ENCODE measurements at places on chromosomes 7 and 10.

GRCh38 chr7:64686493-64687184 lies 20.7 kb downstream of the ZNF107 start:
- no peak for DNase-seq

- DNase-seq = no peak
Measured at GRCh38 chr10:12960334-12960898, 41.1 kb downstream of the CCDC3 start.

DNA sequence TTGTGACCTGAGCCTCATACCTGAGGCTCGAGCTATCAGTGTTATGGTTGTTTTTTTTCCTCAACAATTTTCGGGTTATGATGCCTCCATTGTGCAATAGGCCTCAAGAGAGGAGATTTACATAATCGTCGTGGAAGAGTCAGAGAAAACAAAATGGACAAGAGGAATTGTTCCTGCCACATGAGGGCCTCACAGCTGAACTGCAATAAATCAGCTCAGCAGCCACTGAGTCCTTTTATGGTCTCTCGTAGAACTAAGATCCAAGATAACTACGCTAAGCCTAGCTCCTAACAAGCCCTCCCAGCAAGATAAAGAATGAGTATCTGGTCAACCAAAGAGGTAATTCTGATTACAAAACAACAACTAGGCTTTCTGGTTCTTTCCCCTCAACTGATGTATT lies 336.8 kb downstream of the WDR11 start:
- no peak for DNase-seq

GRCh38 chr10:90227786-90228185 lies 526.4 kb downstream of the KIF20B start:
- DNase-seq = no peak

DNA sequence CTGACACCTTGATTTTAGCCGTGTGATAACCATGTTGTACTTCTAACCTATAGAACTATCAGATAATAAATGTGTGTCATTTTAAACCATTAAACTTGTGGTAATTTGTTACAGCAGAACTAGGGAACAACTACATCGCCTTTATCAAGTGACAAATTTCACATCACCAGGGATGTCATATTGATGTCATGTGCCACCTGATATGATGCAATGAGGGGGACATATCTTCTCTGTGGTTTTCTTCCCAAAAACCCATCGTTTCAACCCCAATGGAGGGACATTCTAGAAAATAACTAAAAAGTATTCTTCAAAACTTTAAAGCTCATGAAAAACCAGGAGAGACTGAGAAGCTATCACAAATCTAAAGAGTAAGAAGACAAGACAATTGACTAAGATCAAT lies 212.2 kb downstream of the ETV1 start:
- DNase-seq = no peak

- DNase-seq = no peak
Measured at GRCh38 chr10:33749067-33749735, 414.7 kb upstream of the NRP1 start.

DNA sequence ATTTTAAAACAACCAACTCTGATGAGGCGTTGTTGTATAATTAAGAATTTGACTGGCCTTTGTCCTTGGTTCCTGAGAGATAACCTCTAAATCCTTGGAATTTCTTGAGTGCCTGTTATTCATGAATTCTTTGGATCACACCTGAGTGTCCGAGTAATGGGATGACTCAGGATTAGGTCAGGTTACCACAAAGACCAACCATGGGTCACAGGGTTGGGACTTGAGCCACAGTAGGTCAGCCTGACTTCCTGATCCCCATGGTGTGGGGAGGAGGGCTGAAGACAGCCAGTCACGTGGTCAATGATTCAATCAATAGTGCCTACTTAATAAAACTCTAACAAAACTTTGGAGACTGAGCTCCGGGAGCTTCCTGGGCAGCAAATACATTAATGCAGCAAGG lies 192.5 kb downstream of the GFRA1 start:
- no peak for DNase-seq

- no peak for DNase-seq
Measured at GRCh38 chr10:27861781-27862180, 116.2 kb upstream of the MKX start.

DNA sequence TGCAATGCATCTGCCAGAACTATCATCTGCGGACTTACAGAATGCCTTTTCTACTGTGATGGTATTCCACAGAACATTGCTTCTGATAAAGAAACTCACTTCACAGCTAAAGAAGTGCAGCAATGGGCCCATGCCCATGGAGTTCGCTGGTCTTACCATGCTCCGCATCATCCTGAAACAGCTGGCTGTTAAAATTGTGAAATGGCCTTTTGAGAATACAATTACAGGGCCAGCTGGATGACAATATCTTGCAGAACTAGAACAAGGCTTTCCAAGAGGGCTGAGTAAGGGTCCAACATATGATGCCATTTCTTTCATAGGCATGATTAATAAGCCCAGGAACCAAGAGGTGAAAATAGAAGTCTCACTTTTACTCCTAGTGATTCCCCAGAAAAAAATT lies 104.1 kb upstream of the ADCY1 start:
- DNase-seq = no peak

- no peak for DNase-seq
Measured at GRCh38 chr10:30062090-30062489, 2.7 kb upstream of the JCAD start.

- DNase-seq = no peak
Measured at GRCh38 chr10:43679509-43679908, 30.8 kb upstream of the ZNF32 start.

DNA sequence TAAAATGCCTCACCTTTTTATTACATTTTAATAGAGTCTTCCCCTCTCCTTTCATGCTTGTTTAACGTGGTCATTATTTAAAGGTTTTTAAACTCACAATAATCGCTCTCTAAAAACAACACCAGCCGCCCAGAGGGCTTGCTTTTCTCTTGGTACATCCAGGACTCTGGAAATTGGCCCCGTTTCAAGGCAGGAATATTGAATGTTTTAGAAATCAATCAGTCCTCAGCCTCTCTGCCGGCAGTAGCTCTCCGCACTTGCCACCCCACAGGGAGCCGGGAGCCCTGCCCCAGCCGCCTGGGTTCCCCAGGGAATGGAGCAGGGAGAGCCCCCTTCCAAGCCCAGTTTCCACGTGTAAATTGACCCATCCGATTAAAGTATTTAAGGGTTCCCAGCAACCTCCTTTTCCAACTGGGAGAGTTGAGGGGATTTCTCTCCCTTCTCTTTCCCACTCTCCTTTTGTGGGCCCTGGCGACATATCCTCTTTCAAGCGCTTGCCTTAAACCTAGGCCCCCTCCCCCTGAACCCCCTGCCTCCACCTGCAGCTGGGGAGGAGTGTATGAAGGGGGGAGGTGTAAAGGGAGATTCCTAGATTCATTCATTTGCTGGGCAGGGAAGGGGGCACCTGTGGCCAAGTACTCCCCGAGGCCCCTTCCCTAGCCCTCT lies 1.9 kb downstream of the FGF8 start:
- DNase-seq = no peak

DNA sequence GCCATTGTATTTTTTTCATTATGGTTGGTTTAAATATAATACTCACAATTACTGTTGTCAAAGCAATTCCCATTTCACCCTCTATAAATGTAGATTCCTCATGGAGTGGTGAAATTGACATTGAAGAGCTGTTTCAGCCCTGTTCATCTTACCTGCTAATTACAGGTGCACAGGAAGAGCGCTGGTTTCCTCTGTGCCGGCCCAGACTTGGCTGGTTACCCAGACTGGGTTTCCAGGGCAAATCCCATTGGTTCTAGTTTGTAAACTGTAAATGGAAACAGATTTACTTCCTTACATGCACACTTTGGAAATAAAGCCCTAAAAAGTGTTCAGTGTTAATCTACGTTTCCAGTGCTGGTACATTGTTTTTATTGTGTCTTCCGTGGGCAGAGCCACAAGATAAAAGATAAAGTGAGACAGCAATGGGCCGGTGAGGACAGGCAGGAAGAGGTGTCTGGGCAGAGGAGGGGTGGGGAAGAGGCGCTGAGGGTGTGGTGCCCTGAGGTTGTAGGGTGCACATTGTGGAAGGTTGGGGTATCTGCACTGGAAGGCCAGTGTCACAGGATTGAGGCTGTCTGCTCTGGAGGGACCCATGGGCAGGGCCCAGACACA lies 71.6 kb upstream of the ZPBP start:
- DNase-seq = no peak

- DNase-seq = no peak
Measured at GRCh38 chr7:13538669-13539068, 450.8 kb downstream of the ETV1 start.

DNA sequence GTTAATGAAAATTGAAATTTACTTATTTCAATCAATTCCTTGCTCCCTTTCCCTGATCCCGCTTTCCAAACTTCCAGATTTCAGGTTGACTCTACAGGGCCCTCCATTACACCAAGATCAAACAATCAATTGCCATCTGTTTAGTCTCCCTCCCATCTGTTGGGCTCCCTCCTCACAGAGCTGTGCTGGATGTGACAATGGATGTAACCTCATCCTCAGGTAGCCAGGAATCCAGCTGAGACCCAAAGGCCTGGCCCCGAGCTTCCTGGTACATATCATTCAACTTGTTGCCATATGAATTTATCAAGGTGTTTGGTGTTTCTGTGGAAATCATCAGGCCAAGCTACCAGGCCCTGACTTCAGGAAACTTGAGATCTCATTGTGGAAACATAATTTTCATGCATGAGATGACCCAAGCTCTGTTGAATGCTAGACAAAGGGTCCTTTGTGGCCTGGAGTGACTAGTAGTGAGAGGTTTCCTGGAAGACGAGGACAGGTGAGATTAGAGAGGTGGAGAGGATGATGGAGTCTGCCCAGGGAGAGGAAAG lies 148.6 kb upstream of the PDE1C start:
- DNase-seq = no peak

DNA sequence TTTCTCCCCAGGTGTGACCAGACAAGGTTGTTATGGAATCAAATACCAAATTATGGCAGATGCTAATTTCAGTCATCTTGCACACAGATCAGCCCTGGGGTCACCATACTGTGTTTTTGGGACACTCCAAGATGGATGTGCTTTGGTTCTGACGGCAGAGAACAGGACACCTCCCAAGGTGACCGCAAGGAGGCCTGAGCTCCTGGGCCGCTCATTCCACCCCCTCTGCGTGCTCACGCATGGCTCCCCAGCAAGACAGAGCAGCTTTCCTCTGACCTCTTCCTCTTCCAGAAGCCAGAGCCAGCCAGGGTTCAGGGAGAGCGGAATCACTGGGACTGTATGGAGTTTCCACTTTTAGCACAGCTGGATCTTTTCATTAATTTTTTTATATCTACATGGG lies 402.8 kb downstream of the DNAJB6 start:
- DNase-seq = no peak

DNA sequence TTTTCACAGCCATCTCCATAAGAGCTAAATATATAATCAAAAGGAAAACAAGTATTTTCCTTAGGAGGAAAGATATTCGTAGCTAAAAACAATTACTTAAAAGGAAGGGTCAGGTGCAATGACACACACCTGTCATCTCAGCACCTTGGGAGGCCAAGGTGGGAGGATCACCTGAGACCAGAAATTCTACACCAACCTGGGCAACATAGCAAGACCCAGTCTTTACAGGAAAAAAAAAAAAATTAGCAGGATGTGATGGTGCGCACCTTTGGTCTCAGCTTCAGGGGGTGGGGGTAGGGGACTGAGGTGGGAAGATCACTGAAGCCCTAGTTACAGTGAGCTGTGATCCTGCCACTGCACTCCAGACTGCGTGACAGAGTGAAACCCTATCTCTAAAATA lies 11.9 kb downstream of the TNPO3 start:
- DNase-seq = no peak

DNA sequence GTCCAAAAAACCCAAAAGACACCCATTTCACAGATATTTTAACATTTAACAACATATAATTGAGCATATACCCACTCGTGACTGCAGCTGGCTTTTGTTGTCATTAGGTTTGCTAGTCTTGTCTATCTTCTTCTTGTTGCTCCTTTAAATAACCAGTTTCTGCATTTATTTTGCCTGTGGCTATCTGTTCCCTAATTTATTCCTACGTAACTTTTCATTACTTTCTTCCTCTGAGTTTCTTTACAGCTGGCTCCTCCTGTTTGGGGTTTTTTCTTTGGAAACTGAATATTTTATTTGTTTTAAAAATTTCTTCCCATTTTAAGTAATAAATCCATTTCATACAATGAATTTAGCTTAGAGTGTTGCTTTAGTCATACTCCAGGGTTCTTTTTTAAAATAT lies 14.4 kb downstream of the PILRA start:
- DNase-seq = no peak

GRCh38 chr10:77383861-77384553 lies 253.6 kb downstream of the KCNMA1 start:
- no peak for DNase-seq

GRCh38 chr10:131034451-131034850 lies 277.1 kb downstream of the TCERG1L start:
- DNase-seq = no peak

GRCh38 chr7:327991-328702 lies 38.2 kb downstream of the FOXL3 start:
- DNase-seq = no peak

DNA sequence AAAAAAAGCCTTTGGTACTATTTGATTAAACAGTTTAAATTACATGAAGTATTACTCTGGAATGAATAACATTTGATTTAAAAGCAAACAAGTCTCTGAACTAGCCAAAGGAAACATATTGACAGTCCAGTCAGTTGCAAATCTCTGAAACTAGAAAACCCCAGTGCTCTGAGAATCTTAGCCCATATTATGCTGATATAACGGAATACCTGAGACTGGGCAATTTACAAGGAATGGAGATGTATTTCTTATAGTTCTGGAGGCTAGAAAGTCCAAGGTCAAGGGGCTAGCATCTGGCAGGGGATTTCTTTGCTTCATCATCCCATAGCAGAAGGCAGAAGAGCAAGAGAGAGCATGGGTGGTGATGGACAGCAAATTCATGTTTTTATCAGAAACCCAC lies 21.7 kb upstream of the FKBP9 start:
- DNase-seq = no peak

DNA sequence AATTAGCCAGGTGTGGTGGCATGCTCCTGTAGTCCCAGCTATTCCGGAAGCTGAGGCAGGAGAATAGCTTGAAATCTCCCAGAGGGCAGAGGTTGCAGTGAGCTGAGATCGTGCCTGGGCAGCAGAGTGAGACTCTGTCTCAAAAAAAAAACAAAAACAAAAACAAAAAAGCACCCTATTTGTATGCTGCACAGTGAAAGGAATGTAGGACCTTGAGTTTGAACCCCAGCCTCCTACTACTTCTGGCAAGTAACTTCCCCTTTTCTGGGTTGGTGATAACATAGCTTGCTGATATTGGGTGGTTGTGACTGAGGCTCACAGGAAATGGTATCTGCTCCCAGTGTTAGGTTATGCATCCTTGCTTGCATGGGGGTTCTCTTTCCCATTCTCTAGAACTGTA lies 205.3 kb downstream of the BUB3 start:
- DNase-seq = no peak

DNA sequence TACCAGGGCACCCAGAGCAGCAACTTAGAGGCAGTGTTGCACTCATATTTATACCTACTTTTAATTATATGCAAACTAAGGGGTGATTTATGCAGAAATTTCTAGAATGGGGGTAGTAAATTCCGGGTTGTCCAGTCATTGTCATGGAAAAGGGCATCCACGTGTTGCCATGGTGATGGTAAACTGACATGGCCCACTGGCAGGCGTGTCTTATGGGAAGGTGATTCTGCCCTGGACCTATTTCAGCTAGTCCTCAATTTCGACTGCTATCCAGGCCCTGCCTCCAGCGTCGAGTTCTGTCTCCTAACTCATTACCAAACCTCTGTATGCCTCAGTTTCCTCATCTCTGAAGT lies 12.8 kb downstream of the SNX8 start:
- no peak for DNase-seq
